ENCODE measurements at places on chromosomes 7 and 10.

DNA sequence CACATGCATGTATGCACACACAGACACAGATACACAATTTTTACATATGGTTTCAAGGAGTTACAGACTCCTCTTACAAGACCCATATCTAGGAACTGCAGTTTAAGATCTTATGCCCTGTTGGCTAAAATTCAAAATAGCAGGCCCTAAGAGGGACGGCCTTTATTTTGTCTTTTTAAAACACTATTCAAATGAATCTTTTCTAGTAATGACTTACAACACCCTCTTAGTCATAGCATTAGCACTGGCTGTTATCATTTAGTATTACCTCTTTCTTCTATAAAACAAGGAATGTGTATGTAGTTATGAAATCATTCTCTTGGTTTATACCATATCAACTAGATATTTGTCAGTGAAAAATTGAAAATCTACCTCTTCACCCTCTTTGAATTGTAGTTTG is 15.3 kb downstream of the PAPSS2 start:
- no peak for DNase-seq

DNA sequence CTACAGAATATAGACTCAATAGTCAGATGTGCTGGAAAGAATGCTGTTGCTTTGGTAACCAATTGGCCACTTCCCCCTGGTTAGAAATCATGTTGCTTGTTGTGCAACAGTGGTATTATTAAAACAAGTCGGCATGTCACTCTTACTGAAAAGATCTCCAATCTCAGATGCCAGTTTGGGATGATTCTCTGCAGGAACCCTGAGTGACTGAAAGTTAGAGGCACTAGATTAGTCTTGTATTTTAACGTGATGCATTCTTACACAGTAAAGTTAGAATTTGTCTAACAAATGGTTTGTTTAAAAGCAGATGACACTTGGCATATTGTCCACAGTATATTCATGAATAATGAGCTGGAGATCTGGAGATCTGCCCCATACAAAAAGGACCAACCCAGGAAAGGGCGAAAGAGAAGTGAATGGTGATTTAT is 287.6 kb downstream of the TWIST1 start:
- no peak for DNase-seq

GRCh38 chr7:127673902-127674301 is 21.9 kb downstream of the SND1 start:
- no peak for DNase-seq

DNA sequence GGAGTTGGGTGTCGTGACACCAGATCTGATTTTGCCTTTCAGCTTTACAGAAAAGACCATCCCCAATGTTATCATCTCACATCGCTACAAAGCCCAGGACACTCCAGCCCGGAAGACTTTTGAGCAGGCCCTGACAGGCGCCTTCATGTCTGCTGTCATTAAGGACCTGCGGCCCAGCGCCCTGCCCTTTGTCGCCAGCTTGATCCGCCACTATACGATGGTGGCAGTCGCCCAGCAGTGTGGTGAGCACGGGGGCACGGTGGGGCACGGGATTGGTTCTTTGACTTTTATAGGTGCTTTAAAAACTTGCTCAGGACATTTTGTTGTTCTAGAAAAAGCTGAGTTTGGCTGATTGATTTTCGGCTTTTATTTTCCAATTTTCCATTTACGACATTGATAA is 48.8 kb downstream of the TRRAP start:
- no peak for DNase-seq

DNA sequence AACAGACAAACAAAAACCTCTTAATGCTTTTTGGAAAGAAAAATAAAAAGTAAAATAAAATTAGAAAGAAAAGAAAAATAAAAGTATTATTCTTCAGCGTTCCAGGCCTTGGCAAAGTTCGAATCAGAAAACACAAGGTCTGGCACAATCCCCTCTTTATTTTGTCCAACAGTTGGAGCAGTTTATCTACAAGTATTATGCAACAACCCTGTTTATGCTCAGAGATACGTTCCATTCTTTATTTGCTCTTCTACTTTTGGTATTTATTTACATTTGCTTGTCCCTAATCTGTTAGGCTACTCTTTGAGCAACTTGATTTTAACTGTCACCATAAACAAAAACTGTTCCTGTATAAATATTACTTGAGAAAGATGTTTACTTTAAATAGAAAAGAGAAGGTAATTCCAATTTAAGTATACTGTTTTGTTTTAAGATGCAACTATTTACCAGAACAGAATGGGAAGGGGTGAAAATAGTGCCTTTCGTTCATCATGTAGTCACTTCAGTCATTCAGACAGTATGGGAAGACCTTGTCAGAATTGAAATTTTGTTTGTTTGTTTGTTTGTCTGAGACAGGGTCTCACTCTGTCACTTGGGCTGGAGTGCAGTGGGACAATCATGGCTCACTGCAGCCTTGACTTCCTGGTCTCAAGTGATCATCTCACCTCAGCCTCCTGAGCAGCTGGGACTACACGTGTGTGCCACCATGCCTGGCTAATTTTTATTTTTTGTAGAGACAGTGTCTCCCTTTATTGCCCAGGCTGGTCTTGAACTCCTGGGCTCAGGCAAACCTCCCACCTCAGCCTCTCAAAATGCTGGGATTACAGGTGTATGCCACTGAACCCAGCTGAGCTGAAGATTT is 5.7 kb downstream of the PDK4 start:
- peak; percentile 12 for DNase-seq

All from NCI-H2029 (cell line).